ENCODE measurements at places on chromosomes 4 and X.

GRCh38 chrX:142994988-142995387 is 30.7 kb upstream of the SPANXN4 start:
- no peak for DNase-seq

DNA sequence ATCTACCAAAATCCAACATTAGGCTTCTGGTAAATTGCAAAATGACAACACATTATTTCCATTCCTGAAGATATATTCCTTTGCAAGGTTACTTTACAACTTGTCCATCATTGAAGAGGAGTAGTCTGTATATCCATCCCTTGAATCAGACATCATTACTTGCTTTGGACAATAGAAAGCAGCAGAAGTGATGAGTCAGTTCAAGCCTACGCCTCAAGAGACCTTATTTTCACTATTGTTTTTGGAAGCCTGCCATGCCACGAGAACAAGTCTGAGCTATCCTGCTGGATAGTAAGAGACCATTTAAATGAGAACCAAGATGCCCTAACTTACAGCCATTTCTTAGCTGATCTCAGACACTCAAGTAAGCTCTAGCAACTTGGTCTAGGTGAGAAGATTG is 246.0 kb upstream of the HHIP start:
- DNase-seq: peak; percentile 85

- DNase-seq: no peak
Measured at GRCh38 chr4:6177587-6178197, 22.7 kb downstream of the JAKMIP1 start.

DNA sequence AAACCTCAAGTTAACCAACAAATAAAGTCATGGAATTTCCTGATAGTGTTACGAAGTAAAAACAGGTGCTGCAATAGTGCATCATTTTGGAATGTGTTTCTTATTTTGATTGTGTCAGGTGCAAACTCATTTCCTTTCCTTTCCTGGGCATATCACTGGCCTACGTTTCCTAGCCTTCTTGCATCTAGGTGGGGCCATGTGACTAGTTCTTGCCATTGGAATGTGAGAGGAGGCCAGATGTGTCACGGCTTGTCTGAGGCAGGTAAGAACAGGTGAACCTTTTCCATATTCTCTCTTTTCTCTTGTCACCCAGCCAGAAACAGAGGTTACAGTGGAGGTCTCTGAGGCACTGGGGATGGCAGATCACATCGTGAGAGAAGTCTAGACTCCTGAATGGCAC is 868.0 kb downstream of the RPA4 start:
- no peak for DNase-seq

DNA sequence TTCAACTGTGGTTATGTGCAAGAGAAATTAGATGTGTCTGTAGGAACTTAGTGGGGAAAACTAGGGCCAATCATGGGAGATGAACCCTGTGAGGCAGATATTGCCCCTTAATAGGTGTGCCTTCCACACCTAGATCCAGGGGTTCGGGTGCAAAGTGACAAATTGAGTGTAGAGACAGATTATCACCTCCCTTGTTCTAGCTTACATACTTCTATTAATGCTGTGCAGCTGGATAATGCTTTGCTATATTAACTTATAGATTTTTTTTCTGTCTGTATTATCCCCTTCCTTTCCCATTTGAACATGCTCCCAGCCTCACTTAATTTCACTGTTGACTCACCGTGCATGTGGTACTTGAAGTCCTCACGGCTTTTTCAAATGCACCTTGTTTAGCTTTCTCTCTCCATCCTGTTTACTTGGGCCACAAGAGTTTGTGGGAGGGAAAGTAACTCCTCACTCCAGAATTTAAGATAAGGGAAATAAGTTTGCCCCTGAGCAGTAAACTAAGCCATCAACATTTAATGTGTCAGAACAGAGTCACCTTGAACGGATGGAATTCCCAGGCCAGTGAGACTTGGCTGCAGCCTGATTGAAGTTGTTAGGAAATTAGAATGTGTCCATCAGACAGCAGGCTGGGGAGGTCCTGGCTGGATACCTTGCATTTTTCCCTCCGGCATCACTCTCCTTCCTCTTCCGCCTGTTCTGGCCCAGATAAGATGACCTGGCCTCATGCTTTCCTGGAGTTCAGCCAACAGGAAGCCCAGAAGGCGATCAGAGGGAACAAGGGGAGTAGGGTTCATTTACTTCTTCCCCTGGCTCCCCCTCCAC is 478.4 kb downstream of the BCOR start:
- DNase-seq: peak; percentile 75

GRCh38 chrX:30607155-30607554 is 29.6 kb upstream of the TASL start:
- DNase-seq: no peak

DNA sequence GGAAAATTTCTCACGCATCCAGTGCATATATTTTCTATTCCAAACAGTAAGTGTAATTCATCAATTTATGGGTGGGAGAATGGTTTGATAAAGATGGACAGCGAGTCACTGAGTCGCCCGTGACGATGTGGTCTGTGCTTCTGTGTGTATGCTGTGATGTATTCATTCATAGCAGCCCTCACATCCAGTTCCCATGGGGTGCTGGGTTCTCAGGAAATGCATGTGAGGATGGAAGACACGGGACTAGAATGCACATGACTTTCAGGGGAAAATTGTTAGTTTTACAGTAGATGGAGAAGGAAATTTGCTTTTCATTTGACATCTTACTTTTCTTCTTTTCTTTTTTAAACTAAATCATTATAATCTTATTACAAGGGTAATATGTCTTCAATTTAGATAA is 152.9 kb downstream of the STOX2 start:
- DNase-seq: no peak

- DNase-seq: peak; percentile 35
Measured at GRCh38 chrX:12975991-12976558, 1.2 kb downstream of the TMSB4X start.

GRCh38 chrX:15146515-15146914 is 123.4 kb downstream of the ASB9 start:
- peak; percentile 21 for DNase-seq

- DNase-seq: no peak
Measured at GRCh38 chr4:184959309-184959708, 59.0 kb upstream of the HELT start.

DNA sequence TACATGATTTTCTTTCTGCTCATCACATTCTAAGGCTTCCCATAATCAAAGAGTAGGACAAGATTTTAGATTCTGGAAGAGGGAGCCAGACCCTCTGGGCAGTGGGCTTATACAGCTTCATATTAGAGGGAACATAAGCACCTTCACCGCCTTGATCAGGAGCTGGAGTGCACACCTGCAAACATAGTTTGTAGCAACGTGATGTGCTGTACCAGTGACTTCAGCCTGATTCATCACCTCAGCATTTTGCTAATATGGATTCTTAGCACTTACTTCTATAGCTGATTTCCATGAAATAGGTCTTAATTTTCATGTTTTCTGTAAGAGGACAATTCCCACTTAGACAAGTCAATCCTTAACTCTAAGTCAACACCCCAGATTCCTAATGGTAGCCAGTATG is 36.7 kb downstream of the PCDH18 start:
- no peak for DNase-seq

All from dermis microvascular lymphatic vessel endothelial cell (primary cell).